ENCODE measurements at places on chromosomes 16 and 17. TPM values are rescaled to one million over a fixed set of nuclear protein-coding genes. Genes with fewer than 3 reads are reported as not detected.

DNA sequence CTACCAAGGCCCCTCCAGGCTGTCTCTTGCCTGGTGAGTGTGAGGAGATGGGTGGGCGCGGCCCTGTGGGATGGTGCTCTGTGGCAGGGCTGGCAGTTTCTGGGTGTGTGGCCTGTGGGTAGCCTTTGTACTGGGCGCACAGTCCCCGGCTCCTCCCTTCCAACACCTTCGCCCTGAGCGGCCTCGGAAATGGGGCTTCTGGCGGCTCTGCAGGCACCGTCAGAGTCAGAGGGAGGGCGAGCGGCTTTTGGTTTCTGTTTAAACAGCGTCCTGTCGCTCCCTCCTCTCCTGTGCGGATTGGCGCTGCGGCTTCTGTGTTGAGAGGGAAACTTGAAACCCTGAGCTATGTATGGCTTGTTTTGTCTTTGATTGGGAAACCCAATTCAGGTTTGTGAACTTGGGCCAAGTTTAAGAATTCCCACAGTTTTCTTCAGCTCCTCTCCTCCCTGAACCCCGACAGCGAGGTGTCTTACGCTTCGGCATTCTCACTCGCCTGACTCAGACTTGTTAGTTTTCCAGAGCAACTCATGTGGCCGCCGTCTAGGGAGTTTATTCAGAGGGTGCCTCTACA, 8.3 kb upstream of the ZNF750 start:
- DNase-seq = peak; percentile 76

GRCh38 chr16:73420676-73421075, 372.7 kb upstream of the ZFHX3 start:
- no peak for DNase-seq

DNA sequence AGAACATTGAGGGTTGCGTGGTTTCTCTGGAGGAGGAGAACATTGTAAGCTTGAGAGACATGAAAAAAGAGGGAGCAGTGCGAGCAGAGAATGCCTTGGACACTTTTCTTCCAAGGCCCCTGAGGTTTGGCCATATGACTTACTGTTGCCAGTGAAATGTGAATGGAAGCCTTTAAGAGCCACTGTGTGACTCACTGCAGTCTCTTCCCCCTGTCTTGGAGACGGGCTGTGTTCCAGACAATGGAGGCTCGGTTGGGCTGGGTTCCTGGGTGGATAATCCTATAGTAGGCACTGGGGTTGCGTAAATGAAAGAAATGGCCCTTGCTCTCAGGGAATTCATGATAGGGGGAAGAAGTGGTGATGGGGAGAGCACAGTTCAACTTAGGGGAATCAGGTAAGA, 75.5 kb downstream of the SHISA9 start:
- no peak for DNase-seq

DNA sequence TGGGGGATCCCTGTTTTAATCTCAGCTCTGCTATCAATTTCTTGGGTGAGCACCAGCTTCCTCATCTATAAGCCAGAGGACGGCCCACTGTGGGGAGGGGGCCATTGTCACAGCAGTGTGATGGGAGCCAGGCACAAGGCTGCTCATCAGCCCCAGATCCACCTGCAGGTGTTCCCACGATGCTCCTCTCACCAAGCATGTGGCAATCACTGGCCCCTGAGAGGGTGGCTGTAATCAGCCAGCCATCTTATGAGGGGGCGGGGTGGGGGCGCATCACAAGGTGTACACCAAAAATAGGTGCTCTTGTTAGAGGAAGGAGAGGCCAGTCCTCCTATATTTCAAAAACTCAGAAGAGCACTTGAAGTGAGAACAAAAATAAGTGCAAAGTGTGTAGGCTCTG, 31.2 kb downstream of the HNF1B start:
- no peak for DNase-seq

- peak; percentile 62 for DNase-seq
These were observed 153.4 kb downstream of the ZFHX3 start for GRCh38 chr16:72894293-72895151.

GRCh38 chr17:75722076-75722475, 817 bp downstream of the ITGB4 start:
- no peak for DNase-seq

- DNase-seq = no peak
These were observed 27.9 kb downstream of the ADCY7 start for GRCh38 chr16:50293994-50294855.

- peak; percentile 32 for DNase-seq
These were observed 26.8 kb upstream of the PIK3R6 start for GRCh38 chr17:8894202-8894671.

- no peak for DNase-seq
These were observed 34.4 kb downstream of the ZCCHC14 start for GRCh38 chr16:87458424-87458915.

GRCh38 chr16:31138621-31139578, 3.4 kb upstream of the PRSS8 start:
- no peak for DNase-seq

- DNase-seq = no peak
These were observed 36.4 kb downstream of the TXNDC11 start for GRCh38 chr16:11706180-11706742.

MRPL28 gene
- 52.6 TPM for polyA plus RNA-seq

SLC12A3 gene
- polyA plus RNA-seq = 0.03 TPM

PTX4 gene
- polyA plus RNA-seq = 0.74 TPM

CD300H gene
- polyA plus RNA-seq = not detected

HLF gene
- 3.3 TPM for polyA plus RNA-seq

TERB1 gene
- polyA plus RNA-seq = not detected

CSHL1 gene
- polyA plus RNA-seq = not detected
